ENCODE measurements at places on chromosomes 3 and 15. TPM values are rescaled to one million over a fixed set of nuclear protein-coding genes. Genes with fewer than 3 reads are reported as not detected.

The HTR3E gene
- total RNA-seq = not detected

DNA sequence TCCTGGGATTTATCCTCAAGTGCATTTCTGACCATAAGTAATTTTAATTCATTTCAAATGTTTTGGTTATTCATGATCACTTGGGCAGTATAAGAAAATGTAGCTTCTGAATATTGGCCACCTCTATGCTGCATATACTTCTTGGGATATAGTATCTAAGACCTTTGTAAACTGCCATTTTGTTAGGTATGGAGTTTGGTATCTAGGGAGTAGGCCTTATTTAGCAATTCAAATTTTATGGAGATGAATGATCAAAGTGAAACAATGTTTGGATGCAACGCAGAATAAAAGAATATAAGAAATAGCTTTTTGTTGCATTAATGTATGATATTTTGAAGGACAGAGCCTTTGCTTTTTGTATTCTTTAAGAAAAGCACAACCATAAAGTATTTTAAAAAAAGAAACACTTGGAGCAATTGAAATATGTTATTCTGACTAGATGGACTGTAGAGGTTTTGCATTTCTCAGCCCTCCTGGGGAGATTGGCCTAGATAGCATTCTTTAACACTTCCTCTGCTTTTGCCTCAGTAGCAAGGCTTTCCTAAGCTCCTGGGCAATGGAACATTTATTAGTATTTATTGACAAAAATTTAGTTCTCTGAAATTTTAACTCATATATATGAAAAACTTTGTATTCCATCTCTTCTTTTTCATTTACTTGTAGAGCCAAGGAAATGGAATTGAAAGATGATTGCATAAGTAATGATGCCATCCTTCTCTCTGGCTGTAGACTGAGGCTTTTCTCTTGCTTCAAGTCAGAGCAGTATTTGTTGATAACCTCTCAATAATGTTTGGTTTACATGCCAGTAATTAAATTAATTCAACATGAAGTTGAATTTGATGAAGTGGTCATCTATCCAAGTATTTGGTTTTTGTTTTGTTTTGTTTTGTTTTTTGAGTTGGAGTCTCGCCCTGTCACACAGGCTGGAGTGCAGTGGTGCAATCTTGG, 61.8 kb upstream of the UTS2B start:
- H3K4me1 ChIP-seq = no peaks in the 10 kb centered on the region
- H3K27ac ChIP-seq = no peak overlapping the region
- no peaks in the 10 kb centered on the region for H3K27me3 ChIP-seq
- peaks cover 19% of the 10 kb centered on the region for H3K36me3 ChIP-seq

DNA sequence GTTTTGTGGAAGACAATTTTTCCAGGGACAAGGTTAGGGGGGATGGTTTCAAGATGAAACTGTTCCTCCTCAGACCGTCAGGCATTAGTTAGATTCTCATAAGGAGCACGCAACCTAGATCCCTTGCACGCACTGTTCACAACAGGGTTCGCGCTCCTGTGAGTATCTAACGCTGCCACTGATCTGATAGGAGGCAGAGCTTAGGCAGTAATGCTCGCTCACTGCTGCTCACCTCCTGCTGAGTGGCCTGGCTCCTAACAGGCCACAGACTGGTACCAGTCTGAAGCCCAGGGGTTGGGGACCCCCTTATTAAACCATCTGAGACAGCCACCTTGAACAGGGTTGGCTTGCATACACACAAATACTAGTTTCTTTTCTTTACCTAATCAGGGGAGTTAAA, 13.5 kb upstream of the IMPG2 start:
- no peak overlapping the region for H3K27ac ChIP-seq
- peaks cover 20% of the 10 kb centered on the region for H3K36me3 ChIP-seq
- no peaks in the 10 kb centered on the region for H3K4me1 ChIP-seq
- DNase-seq = no peak
- no peak overlapping the region for H3K4me3 ChIP-seq

DNA sequence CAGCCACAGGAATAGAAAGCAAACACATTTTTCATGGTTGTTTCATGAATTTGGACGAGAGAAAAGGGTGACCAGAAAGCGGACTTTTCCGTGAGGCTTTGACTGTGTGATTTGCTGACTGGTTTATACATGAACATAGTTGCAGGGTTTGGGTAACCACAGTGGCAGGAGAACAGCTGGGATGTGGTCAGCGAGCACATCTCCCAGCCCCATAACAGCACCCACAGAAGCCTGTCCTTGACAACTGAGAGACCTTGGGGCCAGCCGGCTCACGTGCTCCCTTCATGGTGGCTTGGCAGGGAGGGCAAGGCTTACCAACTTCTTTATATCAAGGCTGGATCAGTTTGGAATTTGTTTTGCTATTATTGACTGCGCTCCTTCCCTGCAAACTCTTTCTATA, 13.2 kb upstream of the RGMA start:
- H3K27me3 ChIP-seq = peaks cover 2% of the 10 kb centered on the region
- H3K4me1 ChIP-seq = no peaks in the 10 kb centered on the region
- no peak overlapping the region for H3K27ac ChIP-seq
- no peak for DNase-seq
- H3K4me3 ChIP-seq = no peak overlapping the region

DNA sequence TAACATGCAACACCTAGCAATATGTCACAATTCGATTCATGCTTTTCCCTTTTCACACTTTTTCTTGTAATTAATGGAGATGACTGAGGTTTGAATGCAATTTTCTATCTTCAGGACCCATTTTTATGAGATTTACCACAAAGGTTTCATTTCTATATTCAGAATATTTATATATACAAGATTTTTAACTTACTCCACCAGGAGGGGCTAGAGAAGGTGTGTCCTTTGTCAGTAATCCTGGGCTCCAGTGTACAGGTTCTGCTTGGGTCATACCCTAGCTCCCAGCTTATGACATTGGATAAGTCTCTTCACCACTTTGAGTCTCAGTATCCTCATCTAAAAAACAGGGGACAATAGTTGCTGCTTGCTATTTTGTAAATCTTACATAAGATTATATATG, 95.7 kb upstream of the SLC24A5 start:
- no peak overlapping the region for H3K4me3 ChIP-seq
- no peaks in the 10 kb centered on the region for H3K36me3 ChIP-seq
- H3K4me1 ChIP-seq = no peaks in the 10 kb centered on the region
- no peak overlapping the region for H3K27ac ChIP-seq

GRCh38 chr3:144128108-144128892, 156.7 kb downstream of the DIPK2A start:
- no peaks in the 10 kb centered on the region for H3K27me3 ChIP-seq
- H3K4me1 ChIP-seq = no peaks in the 10 kb centered on the region
- H3K4me3 ChIP-seq = no peak overlapping the region
- H3K27ac ChIP-seq = no peak overlapping the region

All from K562 (cell line).